ENCODE measurements at places on chromosomes 16 and 17.

- no peak for DNase-seq
Observed at GRCh38 chr16:78715673-78716072, 616.2 kb downstream of the WWOX start.

- no peak for DNase-seq
Observed at GRCh38 chr16:3689731-3690130, 27.6 kb downstream of the TRAP1 start.

DNA sequence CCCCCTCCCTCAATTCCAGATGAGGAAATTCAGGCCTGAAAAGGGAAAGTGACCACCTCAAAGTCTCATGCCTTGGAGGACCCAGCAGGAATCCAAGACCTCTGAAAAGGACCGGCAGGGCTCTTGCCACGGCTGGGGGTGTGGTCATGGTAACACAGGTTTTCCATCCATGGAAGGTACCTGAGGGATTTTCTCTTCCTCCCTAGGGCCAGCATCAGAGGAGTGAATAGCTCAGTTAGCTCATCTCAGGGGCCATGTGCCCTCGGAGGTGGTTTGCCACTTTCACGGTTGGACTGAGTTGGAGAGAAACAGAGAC, 1.3 kb downstream of the CIITA start:
- no peak for DNase-seq

DNA sequence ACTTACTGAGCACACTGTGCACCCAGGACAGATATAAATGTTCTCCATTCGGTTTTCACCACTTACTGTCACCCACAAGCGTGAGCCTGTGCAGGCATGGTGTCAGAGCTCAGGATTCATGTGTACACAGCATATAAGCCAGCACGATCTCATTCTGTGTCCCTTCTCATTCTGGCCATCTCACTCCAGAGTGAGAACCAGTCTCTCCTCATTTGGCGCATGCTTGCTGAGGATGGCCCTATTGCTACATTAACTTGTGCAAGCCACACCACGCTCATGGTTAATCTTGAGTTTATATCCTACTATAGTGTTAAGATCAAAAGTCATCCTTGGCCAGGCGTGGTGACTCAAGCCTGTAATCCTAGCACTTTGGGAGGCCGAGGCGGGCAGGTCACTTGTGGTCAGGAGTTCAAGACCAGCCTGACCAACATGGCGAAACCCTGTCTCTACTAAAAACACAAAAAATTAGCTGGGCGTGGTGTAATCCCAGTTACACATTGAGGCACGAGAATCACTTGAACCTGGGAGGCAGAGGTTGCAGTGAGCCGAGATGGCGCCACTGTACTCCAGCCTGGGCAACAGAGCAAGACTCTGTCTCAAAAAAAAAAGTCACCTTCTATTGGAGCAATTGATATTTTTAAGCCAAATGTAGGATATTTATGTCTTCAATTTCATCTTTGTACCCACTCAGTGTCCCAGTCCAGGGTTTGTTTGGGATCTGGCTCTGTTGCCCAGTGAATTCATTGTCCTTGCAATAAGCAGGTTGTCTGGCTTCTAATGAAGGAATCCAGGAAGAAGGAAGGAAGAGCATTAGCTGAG, 20.9 kb downstream of the SOCS1 start:
- DNase-seq: no peak

- DNase-seq: no peak
Observed at GRCh38 chr16:15996432-15997109, 47.2 kb downstream of the ABCC1 start.

GRCh38 chr16:18984435-18985005, 786 bp downstream of the TMC7 start:
- DNase-seq: no peak

- no peak for DNase-seq
Observed at GRCh38 chr17:59367657-59368045, 36.2 kb downstream of the YPEL2 start.

GRCh38 chr17:64243340-64243739, 19.7 kb downstream of the TEX2 start:
- DNase-seq: no peak

GRCh38 chr17:75614006-75614405, 19.2 kb upstream of the SMIM5 start:
- no peak for DNase-seq

GRCh38 chr17:917391-917811, 62.2 kb downstream of the NXN start:
- no peak for DNase-seq

Data from activated T-cell treated with anti-CD3 and anti-CD28 coated beads, Interleukin-2, amount 50 U/mL, for 24 hours (primary cell).